Colonic mucosa (tissue), 4 donors: ENCODE measurements at places on chromosomes 2 and 18. TPM values are rescaled to one million over a fixed set of nuclear protein-coding genes. Genes with fewer than 3 reads are reported as not detected.

The LIMS4 gene
- total RNA-seq, result 1.2 TPM

The UGT1A6 gene
- total RNA-seq, result 5.5 TPM

The WNT10A gene
- 0.61 TPM for total RNA-seq

The CYRIA gene
- 3.8 TPM for total RNA-seq

The SMYD1 gene
- total RNA-seq, result 1.9 TPM

The PPP1R1C gene
- not detected for total RNA-seq

The ELOA2 gene
- not detected for total RNA-seq

The TCF7L1 gene
- 3.2 TPM for total RNA-seq

The NOL4 gene
- 1.5 TPM for total RNA-seq

The CREB1 gene
- 55.4 TPM for total RNA-seq

The SLC23A3 gene
- total RNA-seq, result 13.8 TPM

The ANKRD30BL gene
- not detected for total RNA-seq

The PSD4 gene
- 50.6 TPM for total RNA-seq

The ICA1L gene
- total RNA-seq, result 1.8 TPM

The LOXHD1 gene
- total RNA-seq, result not detected

The LIPG gene
- total RNA-seq, result 32.1 TPM

The PRSS56 gene
- not detected for total RNA-seq

The SULT1C4 gene
- total RNA-seq, result 0.59 TPM

The UGT1A10 gene
- total RNA-seq, result 45.2 TPM

The ANO7 gene
- total RNA-seq, result 41.4 TPM

The GFPT1 gene
- total RNA-seq, result 289 TPM

The XDH gene
- 44.4 TPM for total RNA-seq

The ITGB6 gene
- 13.2 TPM for total RNA-seq

The GAD1 gene
- 0.10 TPM for total RNA-seq

The TNS1 gene
- 20.6 TPM for total RNA-seq

The ALLC gene
- not detected for total RNA-seq

The PLB1 gene
- total RNA-seq, result 3.0 TPM

The MAP2 gene
- total RNA-seq, result 0.84 TPM

The STARD7 gene
- total RNA-seq, result 102 TPM

The SPR gene
- 79.6 TPM for total RNA-seq

The HOXD11 gene
- total RNA-seq, result 0.25 TPM

The CROCC2 gene
- total RNA-seq, result 0.05 TPM

The PLEKHH2 gene
- 1.6 TPM for total RNA-seq

The TBR1 gene
- not detected for total RNA-seq

The SNORC gene
- total RNA-seq, result 67.5 TPM

The DSC2 gene
- 184 TPM for total RNA-seq

The SAG gene
- not detected for total RNA-seq

The SIX2 gene
- total RNA-seq, result not detected

The NEU2 gene
- total RNA-seq, result not detected
